ENCODE measurements at places on chromosomes 5 and 9.

DNA sequence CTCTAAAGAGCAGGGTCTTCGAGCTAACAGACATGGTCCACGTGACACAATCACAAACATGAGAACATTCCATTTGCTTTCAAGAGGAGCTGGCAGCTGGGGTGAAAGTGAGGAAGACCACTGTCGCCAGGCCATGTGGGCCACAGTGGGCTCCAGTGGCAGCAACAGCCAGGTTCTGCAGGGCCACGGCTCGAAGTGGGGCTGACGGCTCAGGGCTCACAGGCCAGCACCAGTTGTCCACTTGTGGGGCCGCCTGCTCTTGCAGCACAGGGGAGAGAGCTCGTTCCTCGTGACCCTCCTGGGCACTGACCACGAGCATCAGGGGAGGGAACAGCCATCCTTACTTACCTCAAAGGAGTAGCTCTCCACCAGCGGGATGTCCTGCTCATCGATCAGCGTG is 2.0 kb downstream of the ZMYND19 start:
- DNase-seq: no peak

DNA sequence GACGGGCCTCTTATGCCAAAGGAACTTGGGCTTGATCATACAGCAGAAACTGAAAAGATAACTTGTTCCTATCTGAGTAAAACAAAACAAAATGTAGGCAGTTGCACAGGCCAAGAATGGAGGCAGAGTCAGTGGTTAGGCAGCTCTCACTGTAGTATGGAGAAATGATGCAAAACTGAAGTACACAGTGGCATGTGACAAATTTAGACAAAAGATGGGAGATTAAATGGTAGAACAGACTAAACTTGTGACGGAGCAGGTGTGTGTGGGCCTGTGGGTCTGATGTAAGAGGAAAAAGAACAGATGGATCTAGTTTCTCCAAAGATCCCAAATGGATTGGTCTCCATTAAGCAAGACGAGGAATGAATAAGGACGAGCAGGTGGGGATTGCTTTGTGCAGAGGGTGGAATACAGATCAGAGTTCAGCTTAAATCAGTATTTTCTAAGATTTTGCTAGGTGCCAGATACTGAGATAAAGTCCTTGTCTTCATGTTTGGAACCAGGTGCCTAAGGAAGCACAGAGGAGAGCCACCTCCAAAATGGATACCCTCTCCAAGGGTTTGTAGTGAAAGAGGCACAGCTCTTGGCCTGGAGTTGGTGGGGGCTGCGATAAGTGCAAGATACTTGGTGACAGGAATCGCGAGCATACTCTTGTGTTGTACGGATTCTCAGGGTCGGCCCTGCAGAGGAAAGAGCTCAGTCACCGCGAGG is 722 bp upstream of the DCP2 start:
- DNase-seq: no peak

GRCh38 chr5:19104948-19105347 is 883.1 kb downstream of the CDH18 start:
- DNase-seq: no peak

- no peak for DNase-seq
Observed at GRCh38 chr5:82480331-82480730, 202.2 kb upstream of the RPS23 start.

DNA sequence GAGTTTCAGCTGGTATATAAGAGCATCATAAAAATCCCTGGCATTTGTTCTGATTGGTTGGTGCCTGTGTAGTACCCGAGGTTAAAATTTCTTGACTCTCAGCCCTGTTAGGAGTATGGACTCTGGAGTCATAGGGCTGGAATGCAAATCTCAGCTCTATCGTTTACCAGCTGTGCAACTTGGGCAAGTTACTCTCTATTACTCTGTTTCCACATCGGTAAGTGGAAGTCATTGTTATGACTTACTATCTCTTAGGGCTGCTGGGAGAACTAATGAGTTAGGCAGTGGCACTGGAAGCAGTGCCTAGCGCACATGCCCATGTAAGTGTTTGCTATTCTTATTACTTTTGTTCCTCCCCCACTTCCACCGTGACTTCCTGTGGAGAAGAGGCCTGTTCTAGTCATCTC is 141.6 kb downstream of the BOD1 start:
- DNase-seq: no peak

DNA sequence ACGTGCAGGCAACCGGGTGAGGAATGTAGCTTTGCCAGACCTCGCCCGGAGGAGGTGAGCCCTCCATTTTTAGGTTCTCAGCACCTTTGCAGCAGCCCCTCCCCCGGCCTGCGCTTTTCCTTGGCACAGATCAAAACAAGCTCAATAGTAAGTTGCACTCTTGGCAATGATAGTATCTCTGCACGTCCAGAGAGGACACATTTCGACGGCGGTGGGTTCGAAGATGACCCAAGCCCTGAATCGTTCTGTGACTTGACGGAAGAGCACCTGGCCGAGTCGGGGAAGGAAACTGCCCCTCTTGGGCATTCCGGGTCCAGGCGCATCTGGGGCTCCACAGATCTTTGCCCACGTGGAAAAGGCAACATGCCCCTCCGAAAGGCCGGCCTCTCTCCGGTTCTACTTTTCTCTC is 904 bp downstream of the GDNF start:
- no peak for DNase-seq

GRCh38 chr5:158957196-158957595 is 142.5 kb downstream of the EBF1 start:
- no peak for DNase-seq

- peak; percentile 58 for DNase-seq
Observed at GRCh38 chr9:138080979-138081378, 203.4 kb downstream of the CACNA1B start.

DNA sequence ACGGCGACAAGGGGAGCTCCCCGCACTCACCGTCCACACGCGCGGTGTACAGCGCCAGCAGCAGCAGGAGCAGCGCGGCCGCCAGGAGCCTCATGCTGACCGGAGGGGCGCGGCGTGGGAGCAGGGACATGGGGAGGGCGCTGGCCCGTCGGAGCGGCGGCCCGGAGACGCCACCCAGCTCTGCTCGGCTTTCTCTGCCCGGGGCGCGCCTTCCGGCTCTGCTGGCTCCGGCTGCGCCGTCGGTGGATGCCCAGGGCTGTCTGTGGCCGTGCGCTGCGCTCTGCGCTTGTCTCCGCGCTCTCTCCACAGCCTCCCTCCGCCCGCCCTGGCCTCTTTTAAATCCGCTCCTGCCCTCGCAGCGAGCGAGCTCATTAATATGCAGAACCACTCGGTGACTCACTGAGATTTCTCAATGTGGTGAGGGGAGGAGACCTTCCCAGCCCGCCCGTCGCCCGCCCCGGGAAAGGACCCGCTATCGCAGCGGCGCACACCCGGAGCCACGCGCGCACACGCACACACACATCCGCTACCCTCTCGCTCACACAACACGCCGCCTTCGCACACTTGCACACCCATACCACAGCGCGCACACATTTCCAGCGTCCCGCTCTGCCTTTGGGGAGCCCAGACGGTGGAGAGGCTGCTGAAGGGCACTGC is at the start of gene CXCL14:
Gene CXCL14 (minus strand): TSS at position 307 of the 657 bp plus-strand sequence. CDS start 213 bp downstream, at position 94.
- DNase-seq: no peak

DNA sequence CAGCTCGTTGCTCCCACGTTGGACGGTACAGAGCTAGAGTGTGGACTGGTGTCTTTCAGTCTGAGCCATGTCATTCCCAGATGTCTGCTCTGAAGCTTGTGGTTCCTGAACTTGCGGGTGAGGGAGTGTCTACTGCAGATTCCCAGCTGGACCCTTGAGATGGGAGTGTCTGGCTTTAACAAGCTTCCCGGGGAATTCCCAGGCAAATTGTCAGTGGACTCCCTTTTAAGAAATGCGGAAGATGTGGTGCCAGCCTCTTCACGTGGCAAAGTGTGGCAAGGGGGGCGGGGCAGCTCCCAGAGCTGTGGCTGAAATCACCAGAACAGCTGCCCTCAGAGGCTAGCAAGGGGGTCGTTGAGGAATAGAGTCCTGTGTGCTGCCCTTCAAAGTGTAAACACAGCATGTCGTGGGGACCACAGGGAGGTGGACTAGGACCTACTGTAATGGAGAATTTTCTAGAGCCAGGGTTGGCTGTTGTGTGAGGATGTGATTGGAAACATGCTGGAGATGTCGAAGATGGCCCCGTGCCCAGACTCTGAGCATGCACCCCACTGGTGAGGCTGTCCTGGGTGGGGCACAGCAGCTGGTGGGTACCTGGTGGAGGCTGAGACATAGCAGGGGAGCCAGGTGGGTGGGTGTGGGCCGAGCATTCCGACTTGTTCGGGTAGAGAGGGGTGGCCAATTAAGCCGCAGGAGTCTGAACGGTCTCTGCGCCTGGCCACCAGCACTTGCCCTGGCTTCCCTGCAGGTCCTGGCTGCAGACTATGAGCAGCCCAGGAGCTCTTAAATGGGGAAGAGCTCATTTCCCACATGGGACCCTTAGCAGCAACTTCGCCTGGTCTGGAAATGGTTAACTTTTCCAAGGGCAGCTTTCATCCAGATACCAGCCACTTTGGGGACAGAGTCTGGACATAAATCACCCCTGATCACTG is 37.4 kb downstream of the PRRX2 start:
- DNase-seq: no peak

DNA sequence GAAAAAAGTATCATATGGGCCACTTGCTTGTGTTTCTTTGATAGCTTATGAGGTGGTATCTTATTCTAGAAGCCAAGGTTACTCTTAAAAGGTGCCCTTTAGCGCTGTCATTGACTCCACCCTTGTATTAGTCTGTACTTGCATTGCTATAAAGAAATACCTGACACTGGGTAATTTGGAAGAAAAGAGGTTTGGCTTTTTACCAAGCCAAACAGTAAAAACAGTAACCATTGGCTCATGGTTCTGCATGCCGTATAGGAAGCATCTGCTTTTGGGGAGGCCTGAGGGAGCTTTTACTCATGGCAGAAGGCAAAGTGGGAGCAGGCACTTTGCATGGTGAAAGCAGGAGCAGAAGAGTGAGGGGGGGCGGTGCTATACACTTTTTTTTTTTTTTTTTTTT is 87.4 kb downstream of the TEK start:
- no peak for DNase-seq

- no peak for DNase-seq
Observed at GRCh38 chr9:77569335-77569734, 78.8 kb downstream of the GNA14 start.

GRCh38 chr5:139223481-139223880 is 25.3 kb upstream of the SIL1 start:
- no peak for DNase-seq

- no peak for DNase-seq
Observed at GRCh38 chr5:10689391-10690081, 71.5 kb downstream of the DAP start.

DNA sequence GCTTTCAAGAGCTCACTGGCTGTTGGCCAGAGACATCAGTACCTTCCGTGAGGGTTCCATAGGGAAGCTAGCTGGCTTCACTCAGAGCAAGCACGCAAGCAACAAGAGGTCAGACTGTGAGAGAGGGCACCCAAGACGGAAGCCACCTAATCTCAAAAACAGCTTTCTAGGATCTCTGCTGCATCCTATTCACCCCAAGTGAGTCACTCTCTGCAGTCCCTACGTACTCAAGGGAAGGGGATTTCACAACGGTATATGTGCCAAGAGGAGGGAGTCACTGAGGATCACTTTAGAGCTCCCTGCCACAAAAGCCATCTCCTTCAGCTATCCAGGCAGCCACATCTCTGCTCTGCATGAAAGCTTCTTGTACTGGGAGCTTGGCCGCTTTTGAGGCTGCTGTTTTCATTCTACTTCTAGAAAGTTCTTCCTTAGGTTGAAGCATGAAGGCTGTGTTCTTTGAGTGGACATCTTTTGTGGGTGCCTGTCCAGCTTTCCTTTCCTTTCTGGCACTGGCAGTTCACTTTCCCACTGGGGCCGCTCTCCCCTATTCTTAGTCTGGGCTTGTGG is 249.5 kb downstream of the MAN2A1 start:
- no peak for DNase-seq

GRCh38 chr5:163580516-163580915 is 75.1 kb downstream of the MAT2B start:
- DNase-seq: no peak

DNA sequence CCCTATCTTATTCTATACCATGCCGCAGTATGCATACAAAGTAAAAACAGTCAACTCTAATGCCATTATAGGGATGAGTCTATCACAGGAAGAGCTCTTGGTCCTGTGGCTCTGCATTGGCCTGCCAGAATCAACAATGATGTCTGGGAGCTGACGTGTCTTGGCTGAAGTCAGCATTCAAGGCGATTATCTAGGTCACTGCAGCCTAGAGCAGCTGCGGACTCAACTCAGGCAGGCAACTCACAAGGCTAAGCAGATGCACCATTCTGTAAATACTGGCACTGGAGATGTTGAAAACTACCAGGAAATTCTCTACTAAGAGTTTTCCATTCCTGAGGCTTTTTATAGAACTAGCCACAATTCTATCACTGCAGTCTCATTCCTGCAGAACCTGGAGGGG is 13.3 kb downstream of the SPATA9 start:
- DNase-seq: peak; percentile 94

DNA sequence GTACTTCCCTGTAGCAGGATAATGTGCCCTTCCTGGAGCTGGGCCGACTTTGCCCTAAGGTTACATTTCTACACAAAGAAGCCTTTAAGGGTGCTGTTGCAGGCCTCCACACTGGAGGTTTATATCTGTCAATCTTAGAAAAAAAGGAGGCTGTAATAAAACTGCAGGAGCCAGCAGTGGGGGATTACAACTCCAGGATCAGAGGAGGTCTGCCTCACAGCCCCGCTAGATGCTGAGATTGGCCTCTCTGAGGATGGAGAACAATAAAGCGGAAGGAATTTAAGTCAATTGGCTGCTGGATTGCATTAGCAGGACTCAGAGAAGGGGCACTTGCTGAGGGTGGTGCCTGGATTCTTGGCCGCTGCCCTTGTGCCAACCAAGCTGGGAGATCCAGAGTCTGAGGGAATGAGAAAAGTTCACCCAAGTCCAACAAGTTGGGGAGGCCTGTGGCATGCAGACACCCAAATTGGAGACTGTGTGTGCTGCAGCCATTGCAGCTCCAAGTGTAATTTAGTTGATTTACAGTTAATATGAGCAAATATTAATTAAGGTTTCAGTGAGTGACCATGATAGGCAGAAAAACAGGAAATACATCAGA is 99.0 kb upstream of the SSBP2 start:
- no peak for DNase-seq

GRCh38 chr9:93346231-93347112 is 105.0 kb upstream of the FAM120A start:
- no peak for DNase-seq

GRCh38 chr5:58266402-58266801 is 193.5 kb downstream of the PLK2 start:
- DNase-seq: no peak

DNA sequence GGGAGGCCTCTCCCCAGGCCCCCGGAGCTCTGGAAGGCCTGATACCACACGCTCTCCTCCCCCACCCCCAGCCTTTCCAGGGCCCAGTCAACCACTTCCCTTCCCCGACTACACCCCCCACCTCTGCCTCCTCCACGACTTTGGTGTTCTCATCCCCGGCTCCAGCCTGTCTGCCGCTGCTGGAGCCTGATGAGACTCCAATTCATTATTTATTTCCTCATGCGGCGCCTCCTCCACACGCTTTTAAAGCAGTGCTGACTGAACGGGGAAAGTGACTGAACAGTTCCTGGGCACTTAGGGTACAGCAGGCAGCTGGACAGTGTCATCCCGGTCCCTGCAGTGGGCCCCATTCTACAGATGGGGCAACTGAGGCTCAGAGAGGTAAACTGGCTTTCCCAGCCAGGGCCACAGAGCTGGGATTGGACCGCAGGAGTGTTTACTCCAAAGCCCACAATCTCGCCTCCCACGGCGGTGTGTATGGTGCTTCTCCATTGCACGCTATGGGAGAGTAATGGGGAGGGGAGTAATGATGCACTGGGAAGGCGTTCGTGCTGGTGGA is 15.9 kb upstream of the RPL26L1 start:
- no peak for DNase-seq

Data from vagina (tissue), 2 donors.